ENCODE measurements at places on chromosomes 2 and 18.

GRCh38 chr2:46509804-46510203 lies 30.4 kb downstream of the TMEM247 start:
- no peak for DNase-seq

DNA sequence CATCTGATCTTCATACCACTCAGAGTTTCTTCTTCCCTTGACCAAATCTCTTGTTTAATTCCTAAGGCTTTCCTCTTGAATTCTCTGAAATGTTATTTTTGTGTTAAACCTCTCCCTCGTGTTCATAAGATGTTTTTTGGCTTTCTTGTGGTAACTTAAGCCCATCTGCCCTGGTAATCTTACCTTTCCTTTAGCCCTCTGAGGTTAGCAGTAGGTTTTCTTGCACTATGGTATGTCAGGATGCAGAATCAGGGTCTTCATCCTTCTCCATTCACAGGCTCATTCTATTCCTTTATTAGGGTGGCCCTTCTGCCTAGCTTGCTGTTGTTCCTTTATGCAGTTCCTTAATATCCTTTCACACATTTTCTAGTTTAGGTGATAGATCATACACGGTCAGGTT lies 24.1 kb downstream of the GIGYF2 start:
- no peak for DNase-seq

- no peak for DNase-seq
Measured at GRCh38 chr2:204871231-204871953, 326.1 kb downstream of the PARD3B start.

DNA sequence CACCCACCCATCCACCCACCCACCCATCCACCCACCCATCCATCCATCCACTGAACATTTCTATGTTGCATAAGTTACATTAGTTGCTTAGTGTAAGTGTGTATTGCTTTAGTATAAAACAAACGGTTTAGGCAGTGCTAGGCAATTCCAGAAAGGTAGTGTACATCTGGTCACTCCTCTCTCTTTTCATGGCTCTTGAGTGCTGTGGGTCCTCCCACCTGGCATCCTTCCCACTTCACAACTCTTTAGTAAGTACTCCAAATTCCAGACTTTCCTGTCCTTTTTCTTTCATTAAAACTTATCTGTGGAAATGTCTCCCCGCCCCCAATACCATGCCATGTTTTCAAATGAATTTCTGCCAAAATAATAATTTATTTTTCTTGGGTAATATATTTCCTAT lies 122.5 kb downstream of the PLEKHM3 start:
- DNase-seq = no peak

GRCh38 chr2:59383473-59383872 lies 1142.3 kb upstream of the FANCL start:
- no peak for DNase-seq

- DNase-seq = no peak
Measured at GRCh38 chr18:59466980-59467379, 107.9 kb upstream of the LMAN1 start.

- DNase-seq = no peak
Measured at GRCh38 chr2:72630767-72631166, 195.1 kb downstream of the EXOC6B start.

GRCh38 chr2:172826522-172826921 lies 90.9 kb downstream of the RAPGEF4 start:
- DNase-seq = no peak

GRCh38 chr2:165479856-165480255 lies 10.4 kb downstream of the CSRNP3 start:
- DNase-seq = no peak

DNA sequence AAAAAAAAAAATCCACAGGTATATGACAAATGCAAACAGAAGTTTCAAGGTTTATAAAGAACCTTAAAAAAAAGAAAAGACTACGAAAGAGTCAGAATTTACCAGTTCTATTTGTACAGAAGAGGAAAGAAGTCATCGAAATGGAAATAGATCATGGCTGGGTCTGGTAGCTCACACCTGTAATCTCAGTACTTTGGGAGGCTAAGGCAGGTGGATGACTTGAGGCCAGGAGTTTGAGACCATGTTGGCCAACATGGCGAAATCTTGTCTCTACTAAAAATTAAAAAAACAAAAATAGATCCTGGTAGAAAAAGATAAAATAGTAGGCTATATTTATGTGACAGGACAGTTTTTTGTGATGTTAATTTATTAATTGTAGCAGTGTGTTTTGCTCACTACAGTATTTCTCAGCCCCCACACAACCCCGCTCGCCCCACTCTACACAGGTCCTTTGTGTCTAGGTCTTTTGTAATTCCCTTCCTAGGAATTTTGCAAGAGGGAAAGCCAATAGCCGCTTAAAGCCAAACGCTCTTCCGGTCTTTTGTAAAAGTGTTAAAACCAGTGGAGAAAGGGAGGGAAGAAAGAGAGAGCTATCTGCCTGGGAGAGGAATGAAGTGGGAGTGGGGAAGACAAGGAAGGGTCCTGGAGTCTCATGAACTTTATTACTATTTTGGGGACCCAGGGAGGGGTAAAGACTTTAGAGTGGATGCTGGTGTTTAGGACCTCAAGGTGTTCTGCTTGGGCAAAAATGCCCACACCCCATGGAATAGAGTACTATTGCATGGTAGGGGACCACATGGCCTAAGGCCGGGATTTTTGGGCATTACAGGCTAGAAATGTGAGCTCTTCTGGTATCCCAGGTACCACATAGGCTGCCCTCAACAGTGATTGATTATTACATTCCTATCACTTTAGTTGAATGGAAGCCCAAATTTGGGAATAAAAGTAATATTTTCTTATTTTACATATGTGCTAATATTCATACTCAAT lies 59.4 kb upstream of the XPO1 start:
- DNase-seq = no peak

GRCh38 chr2:37527361-37527760 lies 144.1 kb downstream of the CDC42EP3 start:
- no peak for DNase-seq

DNA sequence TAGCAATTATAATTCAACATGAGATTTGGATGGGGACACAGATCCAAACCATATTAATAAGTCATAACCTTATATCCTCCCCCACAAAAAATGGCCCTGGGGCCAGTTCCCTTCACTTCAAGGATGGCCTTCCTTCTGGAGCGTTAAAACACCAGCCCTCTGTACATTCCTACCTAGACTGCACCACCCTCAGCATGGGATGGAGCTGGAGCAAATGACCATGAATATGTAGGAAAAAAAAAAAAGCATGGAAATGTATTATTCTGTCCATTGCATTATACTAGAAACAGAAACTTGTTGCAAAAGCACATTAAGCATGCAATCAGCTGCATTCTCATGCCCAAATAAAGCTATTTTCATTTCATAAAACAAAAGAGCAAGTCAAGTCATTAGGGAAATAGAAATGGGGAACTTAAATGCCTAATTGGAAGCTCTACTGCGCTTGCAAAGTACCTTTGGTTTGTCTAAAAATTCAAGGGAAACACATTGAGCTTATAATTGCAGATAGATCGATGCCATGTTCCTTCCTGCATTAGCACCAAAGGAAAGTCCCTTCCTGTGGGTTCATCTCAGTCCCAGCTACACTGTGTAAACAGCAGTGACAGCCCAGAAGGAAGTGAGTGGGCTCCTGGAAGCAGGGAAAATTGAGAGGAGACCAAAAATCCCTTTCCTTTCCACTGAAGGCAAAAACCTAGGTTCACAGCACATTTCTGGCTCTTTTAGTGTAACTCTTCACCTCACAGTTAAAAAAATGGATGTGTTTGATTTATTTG lies 252.0 kb upstream of the KLHL29 start:
- no peak for DNase-seq

DNA sequence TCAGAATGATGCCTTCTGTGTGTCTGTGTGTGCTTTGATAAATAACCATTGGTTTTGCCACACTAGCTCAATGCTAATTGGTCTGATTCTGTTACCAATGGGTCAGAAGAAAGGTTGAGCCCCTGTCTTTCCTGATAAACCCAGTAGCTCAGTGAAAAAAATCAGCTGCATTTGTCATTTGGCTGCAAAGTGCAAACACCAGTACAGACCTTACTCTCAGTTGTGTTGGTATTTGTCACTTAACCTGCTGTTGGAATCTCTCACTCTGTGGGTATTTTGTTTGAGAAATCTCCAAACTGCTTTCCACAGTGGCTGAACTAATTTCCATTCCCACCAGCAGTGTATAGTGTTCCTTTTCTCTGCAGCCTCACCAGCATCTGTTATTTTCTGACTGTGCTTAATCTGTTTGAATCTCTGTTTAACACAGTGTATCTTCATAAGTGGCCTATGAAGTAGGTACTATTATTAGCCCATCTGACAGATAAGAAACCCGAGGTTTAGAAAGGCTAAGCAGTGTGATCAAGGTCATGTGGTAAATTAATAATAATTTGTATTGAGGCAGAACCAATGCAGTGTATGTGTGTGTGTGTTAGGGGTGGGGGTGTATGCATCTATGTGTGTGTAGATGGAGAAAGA lies 26.7 kb downstream of the LIMS1 start:
- DNase-seq = no peak

DNA sequence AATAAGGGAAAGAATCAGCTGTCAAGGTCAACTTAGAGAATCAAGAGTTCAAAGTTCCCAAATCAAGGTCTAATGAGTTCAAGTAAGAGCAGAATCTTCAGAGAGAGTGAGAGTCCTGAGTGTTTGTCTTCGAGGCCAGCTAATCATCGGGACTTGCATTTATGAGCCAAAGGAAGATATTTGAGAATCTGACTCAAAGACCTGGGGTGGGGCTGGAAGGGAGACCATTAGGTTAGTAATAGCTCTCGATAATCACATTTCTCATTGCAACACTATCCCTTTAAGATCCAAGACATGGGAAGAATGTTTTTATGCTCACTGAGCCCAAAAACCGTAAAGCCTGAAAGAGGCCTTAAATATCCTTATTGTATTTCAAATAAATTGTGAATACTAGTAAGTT lies 72.0 kb upstream of the FSHR start:
- DNase-seq = no peak

DNA sequence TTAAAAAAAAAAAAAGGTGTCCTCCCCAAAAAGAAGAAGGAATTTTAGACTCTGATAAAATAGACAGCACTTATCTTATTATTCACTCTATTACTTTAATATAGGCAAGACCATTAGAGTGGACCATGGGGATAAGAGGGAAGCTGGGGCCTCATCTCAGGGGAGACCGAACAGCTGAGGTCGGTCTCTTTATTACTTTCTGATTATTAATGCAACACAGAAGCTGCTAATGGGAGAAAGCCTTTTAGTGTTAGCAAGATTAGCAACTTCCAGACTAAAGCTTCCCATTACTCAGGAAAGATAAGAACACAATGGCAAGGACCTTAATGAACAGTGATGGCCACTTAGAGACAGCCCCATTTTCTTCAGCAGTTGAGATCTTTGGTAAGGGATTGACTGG lies 135.5 kb downstream of the TMEFF2 start:
- no peak for DNase-seq

GRCh38 chr18:48609114-48609513 lies 70.3 kb downstream of the CTIF start:
- DNase-seq = no peak

GRCh38 chr2:181790716-181791649 lies 100.5 kb upstream of the ITPRID2 start:
- DNase-seq = peak; percentile 42

DNA sequence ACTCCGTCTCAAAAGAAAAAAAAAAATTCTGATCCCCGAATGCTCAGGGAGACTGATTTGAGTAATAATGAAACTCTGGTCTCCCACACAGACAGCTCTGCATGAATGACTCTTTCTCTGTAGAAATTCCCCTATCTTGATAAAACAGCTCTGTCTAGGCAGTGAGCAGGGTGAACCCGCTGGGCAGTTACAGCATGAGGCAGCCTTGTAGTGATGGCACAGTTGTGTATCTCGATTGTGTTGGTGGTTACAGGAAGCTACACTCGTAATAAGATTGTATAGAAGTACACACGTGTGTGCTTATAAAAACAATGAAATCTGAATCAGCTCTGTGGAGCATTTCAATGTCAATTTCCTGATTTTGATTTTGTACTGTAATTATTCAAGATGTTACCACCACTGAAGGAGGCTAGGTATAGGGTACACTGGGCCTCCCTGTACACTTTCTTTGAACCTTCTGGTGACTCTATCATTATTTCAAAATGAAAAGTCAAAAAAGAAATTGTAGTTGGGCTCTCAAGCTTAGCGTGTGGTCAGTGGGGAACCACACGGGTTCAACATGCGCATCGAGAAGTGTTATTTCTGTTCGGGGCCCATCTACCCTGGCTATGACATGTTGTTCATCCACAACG lies 34.9 kb upstream of the ATP8B1 start:
- DNase-seq = no peak

DNA sequence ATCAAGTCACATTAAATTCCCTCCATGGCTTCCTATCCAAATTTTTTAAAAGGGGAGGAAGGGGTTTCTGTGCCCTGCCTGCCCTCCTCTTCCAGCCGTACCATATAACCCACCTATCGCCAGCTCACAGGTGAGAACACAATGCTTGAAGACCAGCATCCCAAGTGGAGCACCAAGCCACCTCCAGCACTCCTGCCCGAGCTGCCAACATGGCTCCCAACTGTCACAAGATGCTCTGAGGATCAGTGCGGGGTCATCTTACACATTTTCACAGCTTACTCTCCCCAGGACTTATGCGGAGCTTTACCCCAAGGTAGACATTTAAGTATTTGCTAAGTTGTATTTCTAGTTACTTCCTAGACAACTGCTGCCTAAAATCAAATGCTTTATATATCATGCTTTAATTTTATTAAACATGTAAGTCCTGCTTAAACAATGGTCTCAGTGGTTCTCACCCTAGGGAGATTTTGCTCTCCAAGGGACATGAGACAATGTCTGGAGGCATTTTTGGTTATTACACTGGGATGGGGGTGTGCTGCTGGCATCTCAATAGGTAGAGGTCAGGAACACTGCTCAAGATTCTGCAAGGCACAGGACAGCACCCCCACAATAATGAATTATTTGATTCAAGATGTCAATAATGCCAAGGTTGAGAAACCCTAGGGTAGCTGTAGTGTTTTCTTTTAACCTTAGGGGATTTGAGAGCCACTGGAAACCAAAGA lies 45.8 kb downstream of the SF3B1 start:
- no peak for DNase-seq

GRCh38 chr2:67954093-67954748 lies 108.6 kb downstream of the C1D start:
- no peak for DNase-seq

- no peak for DNase-seq
Measured at GRCh38 chr2:52940101-52940500, 827.5 kb upstream of the CHAC2 start.

- DNase-seq = no peak
Measured at GRCh38 chr2:172578860-172579512, 23.1 kb downstream of the PDK1 start.
